ENCODE measurements at places on chromosomes 2 and 18.

GRCh38 chr2:100785626-100786296 lies 34.2 kb upstream of the NPAS2 start:
- DNase-seq: no peak

DNA sequence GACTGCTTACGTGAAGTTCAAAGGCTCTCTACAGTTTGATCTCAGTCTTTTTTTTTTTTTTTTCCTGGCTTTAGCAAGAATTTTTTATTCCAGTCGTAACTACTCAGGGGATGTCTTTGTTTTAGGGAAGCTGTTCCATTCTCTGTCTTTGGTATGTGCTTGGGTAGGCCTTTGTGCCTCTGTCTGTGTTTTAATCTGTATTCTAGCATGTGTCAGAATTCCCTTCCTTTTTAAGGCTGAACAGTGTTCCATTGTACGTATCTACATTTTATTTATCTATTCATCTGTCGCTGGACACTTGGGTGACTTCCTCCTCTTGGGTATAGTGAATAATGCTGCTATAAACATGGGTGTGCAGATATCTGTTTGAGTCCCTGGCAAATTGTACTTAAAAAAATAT lies 42.6 kb downstream of the MYO1B start:
- no peak for DNase-seq

GRCh38 chr2:25265802-25266201 lies 75.9 kb downstream of the DNMT3A start:
- no peak for DNase-seq

DNA sequence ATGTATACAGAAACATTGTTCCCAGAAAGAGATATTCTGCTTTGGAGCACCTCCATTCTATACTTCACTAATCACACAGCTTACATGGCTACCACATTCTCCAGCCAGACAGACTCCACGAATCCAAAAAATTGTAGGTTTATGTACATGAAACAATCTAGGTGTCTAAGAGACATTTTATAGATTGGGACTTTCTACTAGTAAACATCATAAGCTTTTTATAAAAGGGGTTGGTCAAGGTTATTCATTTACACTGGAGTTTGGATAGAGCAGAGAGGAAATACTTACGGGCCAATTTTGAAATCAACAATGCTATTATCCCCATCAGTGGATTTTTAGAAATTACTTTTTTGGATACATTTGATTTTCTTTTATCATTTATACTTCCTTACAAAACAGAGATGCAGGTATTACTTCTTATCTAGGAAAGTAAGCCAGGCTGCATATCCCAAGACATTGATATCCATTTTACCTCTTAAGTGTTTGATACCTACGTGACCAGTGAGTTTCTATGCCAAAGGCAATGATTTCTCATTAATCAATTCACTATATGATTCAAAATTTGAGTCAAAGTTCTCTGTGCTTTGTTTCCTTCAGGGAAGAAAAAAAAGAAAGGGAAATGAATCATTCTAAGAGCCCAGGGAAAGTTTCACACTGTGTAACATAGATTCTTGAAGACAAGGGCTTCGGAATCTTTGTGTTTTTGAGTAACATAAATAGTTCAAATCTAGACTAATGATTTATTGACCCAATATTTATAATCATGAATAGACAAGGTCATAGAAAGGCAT lies 140.5 kb downstream of the PTH2R start:
- DNase-seq: no peak

DNA sequence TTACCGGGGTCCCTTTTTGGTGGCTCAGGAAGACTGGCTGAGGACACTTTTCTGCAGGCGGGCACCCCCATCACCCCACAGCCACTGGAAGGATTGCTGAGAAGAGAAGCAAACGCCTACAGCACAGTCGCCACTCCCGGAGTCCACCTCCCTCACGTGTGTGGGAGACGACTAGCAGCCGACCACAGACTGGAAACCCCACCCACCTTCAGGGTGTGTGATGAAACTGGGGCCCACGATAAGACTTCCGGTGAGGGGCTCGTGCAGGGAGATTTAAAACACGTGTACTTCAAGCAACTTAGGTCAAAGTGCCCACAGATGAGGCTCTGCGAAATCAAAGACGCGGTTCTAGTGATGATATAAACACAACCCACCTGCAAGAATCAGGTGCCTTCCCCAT lies 26.3 kb downstream of the MBP start:
- DNase-seq: no peak

GRCh38 chr2:25250331-25251070 lies 82.1 kb upstream of the POMC start:
- peak; percentile 66 for DNase-seq

- no peak for DNase-seq
These were observed 32.6 kb downstream of the GALM start for GRCh38 chr2:38698467-38699003.

- DNase-seq: no peak
These were observed 30.7 kb downstream of the INPP5D start for GRCh38 chr2:233090879-233091278.

DNA sequence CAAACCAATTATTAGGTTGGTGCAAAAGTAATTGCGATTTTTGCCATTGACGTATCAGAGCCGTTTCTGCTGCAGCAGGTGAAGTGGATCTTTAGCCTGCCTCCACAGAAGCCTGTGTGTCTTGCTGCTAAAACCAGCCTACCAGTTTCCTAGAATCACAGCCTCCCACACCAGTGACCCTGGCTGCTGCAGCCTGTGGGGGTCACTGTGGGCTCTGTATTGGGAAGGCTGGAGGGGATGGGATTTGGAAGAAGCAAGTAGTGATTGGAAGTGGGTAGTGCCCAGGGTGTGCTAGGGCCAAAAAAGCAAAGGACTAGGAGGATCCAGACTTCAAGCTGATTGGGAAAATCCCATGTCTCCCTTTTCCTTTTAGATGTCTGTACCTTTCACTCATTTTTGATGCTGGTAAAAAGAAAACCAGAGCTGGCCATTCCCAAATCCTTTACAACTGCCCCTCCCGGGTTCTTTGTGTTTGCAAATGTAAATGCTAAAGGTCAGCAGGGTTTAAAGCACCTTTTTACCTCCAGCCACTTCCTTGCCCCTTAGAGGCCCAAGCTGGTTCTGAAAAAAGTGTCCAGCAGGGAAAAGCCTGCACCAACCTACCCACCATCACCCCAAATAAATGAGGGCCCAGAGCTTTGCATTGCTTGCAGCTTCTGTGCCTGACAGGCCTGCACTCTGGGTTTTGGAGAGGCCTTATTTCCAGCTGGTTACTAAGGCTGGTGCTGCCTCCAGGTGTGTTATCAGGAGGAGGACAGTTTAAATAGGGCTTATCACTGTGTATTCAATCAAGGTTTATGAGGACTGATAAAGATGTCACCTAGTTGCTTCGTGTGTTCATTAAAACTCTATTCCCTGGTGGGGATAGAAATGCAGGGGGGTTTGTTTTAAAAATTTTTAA lies 172.0 kb downstream of the MIB1 start:
- no peak for DNase-seq

Measured in RWPE1 (cell line).